ENCODE measurements at places on chromosomes 16 and 17.
A peak's percentile ranks its signal among the peaks of the same experiment; 100 is the strongest.

- peak; percentile 19 for DNase-seq
Observed at GRCh38 chr16:21603928-21604327, 4.6 kb downstream of the METTL9 start.

GRCh38 chr16:75389096-75389690 is 44.1 kb downstream of the CFDP1 start:
- DNase-seq = no peak

DNA sequence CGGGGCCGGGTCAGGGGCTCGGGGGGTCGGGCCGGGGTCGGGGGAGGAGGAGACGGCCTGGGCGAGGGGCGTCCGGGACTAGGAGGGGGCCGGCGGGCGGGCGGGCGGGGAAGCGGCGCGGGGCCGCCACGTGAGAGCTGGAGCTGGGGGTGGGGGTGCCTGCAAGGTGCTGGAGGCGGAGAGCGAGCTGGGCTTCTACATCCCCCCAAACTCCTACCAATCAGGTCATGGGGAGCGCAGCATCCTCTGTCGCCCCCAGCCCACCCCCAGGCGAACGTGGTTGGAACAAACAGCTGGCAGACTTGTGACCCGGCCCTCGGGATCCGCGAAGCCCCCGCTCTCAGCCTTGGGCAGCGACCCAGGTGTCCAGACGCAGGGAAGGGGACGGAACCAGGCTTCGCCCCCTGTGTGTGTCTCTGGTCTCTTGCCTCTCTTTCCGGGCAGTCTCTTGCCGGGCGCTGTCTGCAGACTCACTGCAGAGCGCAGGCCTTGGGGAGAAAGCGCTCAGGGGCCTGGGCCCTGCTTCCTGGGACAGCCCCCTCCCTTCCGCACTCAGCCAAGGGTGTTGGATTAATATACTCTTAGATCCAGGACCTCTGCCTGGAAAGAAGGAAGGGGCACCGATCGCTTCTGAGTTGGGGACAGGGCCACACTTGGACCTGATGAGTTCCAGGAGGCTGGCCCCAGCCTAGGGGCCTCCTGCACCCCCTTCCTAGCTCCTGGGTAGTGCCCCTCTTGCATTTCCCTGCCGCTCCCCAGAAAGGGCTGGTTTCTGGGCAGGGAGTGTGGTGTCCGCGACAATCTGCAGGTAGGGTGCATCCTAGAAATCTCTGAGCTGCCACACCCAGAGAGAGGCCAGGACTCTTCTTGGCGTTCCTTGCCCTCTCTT is 722 bp downstream of the RASL10B start:
- DNase-seq = no peak

- no peak for DNase-seq
Observed at GRCh38 chr17:8160741-8161221, 2.0 kb downstream of the VAMP2 start.

DNA sequence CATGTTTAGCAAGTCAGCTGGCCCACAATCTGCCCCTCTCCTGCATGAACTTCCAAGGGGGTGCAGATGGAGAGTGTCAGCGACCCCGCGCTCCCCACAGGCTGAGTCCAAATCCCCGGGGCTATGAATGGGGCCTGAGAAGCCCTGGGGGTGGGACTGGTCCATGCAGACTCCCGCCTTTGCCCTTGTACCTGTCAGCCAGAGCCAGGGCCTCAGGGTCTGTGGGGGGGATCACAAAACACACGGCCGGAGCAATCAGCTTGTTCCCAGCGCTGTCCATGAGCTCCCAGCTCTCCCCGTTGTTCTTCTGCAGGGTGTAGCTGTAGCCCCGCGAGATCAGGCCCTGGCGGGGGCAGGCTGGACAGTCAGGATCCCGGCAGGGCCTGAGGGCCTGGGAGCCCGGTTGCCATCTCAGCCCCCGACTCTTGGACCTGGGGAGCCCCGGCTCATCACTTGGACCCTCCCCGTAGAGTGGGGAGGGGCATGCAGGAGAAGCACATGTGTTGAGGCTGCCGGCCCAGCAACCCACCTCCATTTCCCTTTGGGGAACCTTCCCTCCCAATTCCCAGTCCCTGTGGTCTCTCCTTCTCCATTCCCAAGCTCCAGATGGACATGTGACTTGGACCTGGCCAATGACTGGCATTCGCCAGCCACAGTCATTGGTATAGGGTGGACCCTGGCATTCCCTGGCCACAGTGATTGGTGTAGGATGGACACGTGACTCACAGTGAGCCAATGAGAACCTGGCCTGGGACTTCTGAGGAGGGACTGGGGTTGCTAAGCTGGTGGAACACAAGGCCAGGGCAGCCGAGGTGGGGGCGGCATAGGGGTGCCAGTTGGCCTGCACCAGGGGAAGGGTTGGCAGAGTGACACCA is 42.4 kb downstream of the PPL start:
- DNase-seq = no peak

GRCh38 chr17:34841467-34841866 is 119.8 kb downstream of the CCT6B start:
- DNase-seq = no peak

GRCh38 chr16:78925083-78925767 is 675.3 kb downstream of the MAF start:
- DNase-seq = no peak

- DNase-seq = peak; percentile 68
Observed at GRCh38 chr17:12020642-12021622, at the start of gene MAP2K4. Gene MAP2K4, plus strand, starts transcription at chr17:12020877. Its CDS starts 10 bp downstream, at chr17:12020887.

GRCh38 chr16:4010225-4011158 is 105.8 kb downstream of the ADCY9 start:
- no peak for DNase-seq

DNA sequence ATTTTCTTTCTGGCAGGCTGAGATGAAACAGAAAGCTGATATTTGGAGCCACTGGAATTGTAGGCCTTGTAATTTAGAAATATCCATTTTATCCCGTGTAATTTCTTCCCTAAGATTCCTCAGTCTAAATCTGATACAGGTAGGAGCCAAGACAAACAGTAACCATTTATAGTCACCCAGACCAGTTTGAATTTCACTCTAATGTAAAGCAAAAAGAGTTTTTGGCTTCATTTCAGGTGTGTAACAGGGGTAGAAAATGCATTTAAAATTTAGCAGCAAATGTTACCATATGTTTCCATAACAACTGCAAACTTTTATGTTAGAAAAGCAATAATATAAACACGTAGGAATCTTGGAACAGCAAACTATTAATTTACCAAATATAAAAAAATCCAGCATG is 249.4 kb downstream of the FTO start:
- no peak for DNase-seq

DNA sequence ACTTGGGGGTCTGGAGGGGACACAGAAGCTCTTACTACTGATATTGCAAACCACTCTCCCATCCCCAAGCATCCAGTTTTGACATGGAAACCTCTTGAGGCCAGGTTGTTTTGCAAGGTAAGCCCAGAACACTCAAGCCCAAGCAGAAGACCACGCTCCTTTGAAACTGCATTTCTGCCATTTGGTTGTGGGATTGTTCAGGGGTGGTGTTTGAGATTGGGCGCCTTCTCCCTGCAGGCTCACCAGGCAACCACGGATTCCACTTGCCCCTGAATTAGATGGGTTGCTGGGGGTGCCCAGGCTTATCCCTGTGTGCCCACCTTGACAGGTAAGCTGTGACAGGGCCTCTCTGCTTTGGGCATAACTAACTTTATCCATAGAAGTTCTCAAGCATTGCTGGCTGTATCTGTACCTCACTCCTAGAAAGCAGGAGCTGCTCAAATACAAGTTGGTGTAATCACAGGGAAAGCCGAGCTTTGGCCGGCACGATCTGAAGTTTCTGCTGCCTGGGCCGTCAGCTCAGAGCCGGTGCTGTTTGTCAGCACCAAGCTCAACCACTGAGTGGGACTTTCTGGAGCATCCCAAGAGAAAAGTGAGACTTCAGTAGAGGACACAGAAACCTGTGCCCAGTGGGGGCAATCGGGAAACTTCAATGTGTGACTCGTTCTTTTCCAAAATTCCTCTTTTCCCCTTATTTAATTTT is 93.6 kb downstream of the CYLD start:
- no peak for DNase-seq

DNA sequence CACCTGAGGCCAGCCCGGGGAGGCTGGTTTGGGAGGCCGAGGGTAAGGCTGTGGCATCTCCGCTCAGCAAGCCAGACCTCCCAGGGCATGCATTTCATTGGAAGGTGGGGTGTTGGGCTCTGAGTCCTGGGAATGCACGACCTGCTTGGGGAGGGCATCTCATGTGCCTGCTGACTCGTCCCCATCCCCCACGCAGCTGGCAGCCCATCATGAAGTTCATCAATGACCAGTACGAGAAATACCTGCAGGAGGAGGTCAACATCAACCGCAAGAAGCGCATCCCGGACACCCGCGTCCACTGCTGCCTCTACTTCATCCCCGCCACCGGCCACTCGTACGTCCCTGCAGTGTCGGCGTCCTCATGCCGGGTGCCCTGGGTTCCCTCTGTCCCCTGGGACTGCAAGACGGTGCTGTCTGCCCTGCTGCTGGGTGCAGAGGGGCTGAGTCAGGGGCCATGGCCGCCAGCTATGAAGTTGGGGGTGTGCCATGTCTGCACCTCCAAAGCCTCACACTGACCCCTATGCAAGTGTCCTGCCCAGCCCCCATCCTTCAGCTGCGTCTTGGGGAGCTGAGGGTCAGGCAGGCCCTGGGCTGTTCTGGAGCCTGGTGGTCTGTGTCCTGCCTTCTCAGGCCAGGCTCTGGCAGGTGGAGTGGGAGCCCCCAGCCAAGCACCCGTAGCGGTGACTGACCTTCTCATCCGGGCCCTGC is 347.9 kb downstream of the SEC14L1 start:
- no peak for DNase-seq

DNA sequence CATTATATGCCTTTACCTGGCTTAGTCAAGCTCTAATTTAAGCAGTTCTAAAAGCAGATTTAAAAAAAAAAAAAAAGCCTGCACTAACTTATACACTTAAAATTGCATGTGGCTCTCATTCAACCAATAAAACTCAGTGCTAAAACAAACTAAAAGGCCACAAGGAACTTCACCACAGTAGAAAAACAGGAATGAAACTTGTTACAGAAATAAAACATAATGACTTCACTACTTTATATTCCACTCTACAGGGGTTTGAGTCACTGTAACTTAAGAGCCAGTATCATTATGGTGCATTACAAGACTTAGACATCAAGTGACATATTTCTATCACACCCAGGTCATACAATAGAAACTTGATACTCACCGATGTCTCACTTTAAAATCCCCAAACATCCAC is 11.1 kb downstream of the CA10 start:
- DNase-seq = peak; percentile 7

DNA sequence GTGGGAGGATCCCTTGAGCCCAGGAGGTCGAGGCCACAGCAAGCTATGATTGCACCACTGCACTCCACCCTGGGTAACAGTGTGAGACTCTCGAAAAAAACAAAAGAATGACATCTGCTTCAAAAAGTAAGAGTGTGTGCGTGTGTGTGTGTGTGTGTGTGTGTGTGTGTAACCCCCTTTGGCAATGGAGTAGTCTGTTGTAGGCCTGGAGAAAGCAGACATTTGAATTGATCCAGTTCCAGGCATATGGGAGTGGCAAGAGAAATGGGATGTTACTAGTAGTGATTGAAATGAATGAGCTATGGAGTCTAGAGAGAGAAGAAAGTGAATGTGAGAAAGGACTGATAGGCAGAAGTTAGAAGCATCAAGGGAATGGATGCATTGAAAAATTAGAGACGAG is 9.9 kb downstream of the CASC3 start:
- no peak for DNase-seq

DNA sequence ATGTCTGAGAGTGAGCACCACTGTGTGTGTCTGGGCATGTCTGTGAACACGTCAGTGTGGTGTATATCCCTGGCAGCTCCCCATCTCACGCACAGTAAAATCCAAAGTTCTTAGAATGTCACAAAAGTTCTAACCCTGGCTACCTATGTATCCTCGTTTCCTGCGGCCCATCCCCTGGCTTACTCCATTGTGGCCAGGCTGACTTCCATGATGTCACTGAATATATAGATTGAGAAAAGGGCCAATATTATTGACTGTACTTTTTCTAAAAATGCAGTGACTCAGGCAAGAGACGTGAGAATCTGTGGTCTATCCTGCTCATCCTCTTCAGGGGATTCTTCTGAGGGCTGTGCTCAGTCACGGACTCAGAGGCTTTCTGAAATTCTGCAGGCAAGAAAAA is 963 bp upstream of the METTL22 start:
- no peak for DNase-seq

DNA sequence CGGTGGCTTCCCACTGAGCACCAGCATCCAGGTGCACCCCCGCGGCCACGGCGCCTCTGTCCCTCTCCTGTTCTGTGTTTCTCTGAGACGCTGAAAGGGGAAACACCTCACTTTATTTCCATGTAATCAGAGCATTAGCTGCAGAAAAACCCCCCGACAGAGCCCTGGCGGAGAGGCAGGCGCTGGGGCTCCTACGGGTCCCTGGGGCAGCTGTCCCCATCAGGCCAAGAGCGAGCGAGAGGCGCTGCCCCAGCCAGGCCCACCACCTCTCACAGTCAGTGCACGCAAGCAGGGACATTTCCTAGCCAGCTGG is 27.1 kb upstream of the CHMP6 start:
- no peak for DNase-seq

DNA sequence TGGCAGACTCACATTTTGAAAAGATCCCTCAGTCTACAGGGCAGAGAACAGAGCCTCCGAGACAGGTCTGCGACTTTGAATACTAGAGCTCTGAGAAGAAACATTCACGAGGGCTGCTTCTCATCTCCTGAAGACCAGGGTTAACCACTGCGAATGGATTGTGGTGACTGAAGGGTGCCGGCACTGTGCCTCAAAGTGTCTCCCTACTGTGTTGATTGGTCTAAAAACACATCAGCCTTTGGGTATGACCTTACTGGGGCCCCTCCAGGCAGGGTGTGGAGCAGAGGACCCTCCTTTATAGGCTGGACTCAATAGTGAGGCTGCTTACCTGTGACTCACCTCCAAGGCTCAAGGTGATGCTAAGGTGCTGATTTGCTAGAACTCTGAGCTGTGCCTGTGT is 2.6 kb upstream of the LGALS9 start:
- DNase-seq = no peak

- DNase-seq = peak; percentile 47
Observed at GRCh38 chr17:16911141-16911937, 60.6 kb downstream of the TNFRSF13B start.

GRCh38 chr16:72240466-72240865 is 68.5 kb upstream of the PMFBP1 start:
- DNase-seq = no peak

GRCh38 chr17:58127846-58128245 is 20.3 kb upstream of the OR4D1 start:
- no peak for DNase-seq

- peak; percentile 37 for DNase-seq
Observed at GRCh38 chr17:7466639-7467341, 12.6 kb downstream of the ZBTB4 start.

DNA sequence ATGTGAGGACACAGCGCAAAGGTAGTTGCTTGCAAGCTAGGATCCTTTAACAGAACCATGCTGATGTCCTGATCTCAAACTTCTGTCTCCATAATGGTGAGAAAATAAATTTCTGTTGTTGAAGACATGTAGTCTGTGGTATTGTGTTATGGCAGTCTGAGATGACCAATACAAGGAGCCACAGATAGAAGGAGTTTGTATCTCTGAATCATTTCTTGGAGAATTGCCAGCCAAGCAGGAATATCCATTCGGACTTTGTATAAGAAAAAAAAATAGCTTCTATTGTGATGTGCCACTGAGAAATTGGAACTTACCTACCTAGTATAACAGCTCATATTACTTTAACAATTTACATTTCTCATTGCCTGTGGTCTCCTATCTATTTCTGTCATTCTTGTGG is 447.6 kb upstream of the CA10 start:
- DNase-seq = peak; percentile 2

Measured in astrocyte (in vitro differentiated cells and primary cell).